ENCODE measurements at places on chromosomes 16 and 17.

GRCh38 chr17:81991684-81992305 lies 14.4 kb downstream of the ASPSCR1 start:
- DNase-seq = no peak

GRCh38 chr16:66905633-66906539 lies 12.8 kb downstream of the CDH16 start:
- DNase-seq = no peak

DNA sequence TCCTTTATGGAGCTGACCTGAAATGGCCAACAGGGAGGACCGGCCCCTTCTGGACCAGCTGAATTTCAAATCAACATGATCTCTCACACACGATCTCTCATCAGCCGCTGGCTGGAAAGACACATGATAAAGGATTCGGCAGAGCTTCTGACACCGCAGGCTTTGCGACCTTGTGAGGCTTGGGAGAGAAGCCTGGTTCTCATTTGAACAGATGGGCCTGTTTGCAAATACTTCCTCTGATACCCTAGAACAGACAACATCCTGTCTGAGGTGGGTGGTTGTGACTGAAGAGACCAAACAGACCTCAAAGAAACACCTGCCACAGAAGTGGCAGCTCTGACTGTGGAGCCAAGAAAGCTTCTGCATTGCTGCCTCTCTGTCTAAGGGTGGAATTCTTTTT lies 77.9 kb upstream of the SDK2 start:
- peak; percentile 27 for DNase-seq

- DNase-seq = no peak
Measured at GRCh38 chr17:37247825-37248224, 128.0 kb upstream of the C17orf78 start.

DNA sequence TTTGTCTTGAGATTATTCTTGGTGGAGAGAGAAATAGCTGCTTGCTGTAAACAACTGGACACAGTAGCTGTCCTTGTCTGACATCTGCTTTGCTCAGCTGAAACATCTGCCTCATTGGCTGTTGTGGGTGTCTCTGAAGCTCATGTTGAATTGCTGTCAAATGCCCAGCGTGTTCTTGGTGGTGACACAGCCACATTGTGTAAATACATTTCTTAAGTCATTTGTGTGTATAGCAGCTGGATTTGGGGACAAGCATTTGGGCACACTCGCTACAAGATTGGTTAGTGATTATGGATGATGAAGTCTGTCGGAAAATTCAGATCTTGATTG lies 5.3 kb downstream of the FAM234A start:
- no peak for DNase-seq

- DNase-seq = peak; percentile 77
Measured at GRCh38 chr16:66977341-66978113, 10.9 kb upstream of the CES4A start.

DNA sequence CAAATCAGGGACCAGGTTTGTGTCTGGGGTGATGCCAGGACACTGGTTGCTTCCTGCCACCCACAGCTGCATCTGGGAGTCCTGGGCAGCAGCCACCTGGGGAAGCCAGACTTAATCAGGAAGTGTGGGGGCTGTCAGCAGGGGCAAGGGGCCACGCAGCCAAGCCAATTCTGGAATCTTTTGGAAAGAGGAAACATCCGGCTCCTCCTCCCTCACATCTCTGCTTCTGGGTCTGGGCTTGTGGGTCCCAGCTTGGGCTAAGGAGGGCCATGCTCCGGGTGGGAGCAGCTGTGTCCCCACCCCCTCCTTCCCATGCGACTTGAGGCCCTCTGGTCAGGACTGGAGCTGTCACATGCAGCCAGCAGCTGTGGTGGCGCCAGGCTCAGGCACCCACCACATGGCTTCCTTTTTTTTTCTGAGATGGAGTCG lies 37.0 kb upstream of the CCDC182 start:
- no peak for DNase-seq

DNA sequence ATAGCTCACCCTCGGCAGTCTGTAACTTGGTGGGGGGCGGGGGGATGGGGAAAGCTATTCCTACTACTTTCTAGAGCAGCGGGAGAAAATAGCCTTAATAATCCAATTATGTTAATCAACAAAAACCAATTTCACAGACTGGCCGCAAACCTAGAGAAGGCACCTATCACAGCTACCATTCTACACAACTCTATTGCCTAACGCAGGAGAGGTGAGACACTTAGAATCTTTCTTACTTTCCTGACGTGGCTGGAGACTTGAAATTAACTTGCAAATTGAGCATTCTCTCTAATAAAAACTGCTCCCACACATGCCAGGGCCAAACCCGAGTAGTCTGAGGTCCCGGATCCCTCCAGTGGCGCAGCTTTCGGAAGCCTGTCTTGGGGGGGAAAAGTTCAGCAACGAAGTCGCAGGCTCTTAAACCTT lies 794 bp downstream of the SMG6 start:
- DNase-seq = no peak

- DNase-seq = no peak
Measured at GRCh38 chr16:88578446-88579313, 8.5 kb downstream of the ZC3H18 start.

DNA sequence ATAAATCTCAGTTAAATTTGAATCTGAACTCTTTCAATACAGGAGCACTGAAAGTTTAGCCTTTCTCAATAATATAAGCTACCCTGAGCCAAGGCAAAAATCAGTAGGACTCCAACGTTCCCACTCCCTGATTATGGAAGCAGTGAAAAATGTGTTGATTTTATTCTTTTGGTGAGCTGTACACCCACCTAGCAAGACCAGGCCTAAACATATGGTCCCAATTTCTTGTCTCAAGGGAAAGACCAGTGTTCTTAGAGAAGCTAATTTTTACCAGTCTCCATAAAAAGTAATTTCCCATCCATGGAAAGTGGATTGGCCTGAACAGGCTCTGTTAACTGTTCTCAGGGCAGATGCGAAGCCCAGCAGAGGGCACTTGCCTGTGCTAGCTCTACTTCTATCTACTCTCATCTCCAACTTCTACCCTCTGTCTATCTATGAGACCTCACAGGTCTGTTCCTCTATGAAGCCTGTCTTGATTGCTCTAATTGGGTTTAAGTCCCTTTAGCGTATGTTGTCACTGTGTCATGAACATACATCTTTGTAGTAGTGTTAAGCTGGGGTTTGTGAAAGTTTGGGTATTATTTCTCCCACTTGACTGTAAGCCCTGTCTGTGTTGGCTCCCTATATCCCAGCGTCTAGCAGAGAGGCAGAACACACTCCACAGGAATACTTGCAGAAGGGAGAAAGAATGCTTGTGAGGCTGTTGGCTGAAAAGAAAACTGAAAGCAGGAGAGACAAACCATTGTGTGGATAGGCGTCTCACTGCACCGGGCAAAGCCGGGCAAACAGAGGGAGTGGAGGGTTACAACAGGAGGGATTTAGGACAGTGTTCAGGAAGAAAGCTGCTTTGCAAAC lies 167.1 kb upstream of the MAF start:
- no peak for DNase-seq

- no peak for DNase-seq
Measured at GRCh38 chr16:68296693-68297092, 14.1 kb downstream of the SLC7A6OS start.

DNA sequence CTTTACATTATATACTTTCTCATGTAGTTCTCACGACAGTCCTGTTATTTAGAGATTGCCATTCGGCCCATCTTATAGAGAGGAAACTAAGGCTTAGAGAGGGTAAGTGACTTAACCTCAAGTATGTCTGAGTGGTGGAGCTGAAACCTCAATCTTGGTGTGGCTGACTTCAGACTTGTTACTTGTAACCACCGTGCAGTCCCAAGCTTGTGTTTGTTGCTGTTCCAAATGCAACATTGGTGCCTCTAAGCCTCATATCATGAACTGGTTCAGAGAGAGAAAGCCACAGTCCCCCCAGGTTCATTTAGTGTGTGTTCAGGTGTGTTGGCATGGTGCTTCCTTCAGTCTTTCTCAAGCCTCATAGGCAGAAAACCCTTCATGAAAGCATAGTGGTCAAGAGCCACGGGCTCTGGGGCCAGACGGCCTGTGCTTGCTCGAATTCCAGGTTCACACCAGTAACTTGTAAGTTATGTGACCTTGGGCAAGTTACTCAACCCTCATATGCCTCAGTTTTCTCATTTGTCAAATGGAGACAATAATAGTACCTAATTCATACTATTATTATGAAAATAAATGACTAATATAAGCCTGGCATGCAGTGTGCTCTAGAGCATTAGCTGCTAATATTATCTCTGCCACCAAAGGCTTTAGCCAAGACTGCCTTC lies 39.9 kb downstream of the CDH1 start:
- no peak for DNase-seq

GRCh38 chr17:78532922-78533640 lies 44.1 kb downstream of the DNAH17 start:
- no peak for DNase-seq

All from activated effector memory CD4-positive, alpha-beta T cell treated with Interleukin-2 at 50 U/mL for 16 hours (primary cell).